ENCODE measurements at places on chromosomes 4 and X.

DNA sequence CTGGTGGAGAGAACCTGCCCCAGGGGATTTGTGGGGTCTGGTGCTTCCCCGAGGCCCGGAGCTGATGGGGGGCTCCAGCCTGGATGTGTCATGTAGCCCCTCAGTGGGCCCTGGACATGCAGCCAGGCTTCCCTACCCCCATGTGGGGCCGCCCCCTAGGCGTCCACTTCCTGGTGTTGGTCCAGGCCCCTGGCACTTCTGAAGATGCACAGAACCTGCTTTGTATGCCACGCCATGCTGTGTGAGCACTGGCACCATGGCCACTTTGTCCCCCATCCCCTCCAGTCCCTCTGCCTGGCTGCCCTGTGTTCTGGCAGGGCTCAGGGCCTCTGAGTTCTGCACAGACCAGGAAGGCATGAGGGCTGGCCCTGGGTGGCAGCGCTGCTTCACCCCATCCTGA is 29.2 kb downstream of the WFS1 start:
- DNase-seq, result no peak

GRCh38 chr4:83281307-83281706 is 3.3 kb downstream of the COQ2 start:
- DNase-seq, result no peak

GRCh38 chr4:38717604-38718003 is 53.6 kb downstream of the KLF3 start:
- no peak for DNase-seq

DNA sequence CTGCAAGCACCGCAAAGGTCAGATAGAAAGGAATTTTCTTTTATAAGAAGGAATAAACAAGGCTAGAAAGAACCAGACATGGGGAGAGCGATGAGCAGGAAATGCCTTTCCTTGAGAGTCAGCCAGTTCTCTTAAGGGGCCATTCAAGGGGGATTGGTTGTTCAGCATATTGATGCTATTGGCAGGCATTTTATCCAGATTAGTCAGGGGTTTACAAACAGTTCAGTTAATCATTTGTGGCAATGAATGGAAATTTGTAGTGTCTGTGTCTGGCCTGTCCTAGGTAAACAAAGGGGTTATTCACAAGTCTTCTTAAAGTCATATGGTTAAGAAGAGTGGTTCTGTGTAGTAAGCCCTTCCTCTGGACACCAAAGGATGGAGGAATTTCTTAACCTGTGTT is 184.7 kb upstream of the FRMPD4 start:
- DNase-seq, result no peak

DNA sequence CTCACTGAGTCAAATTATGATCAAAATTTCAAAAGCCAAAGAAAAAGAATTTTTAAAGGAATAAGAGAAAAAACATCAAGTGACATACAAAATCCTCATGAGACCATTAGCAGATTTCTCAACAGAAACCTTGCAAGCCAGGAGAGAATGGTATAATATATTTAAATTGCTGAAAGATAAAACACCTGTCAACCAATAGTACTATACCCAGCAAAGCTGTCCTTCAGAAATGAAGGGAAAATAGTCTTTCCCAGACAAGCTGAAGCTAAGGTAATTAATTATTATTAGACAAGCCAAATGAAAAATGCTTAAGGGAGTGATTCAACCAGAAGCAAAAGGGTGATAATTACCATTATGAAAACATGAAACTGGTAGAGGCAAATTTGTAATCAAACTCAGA is 104.2 kb upstream of the TET2 start:
- DNase-seq, result no peak
